ENCODE measurements at places on chromosomes 13 and 19.
A peak's percentile ranks its signal among the peaks of the same experiment; 100 is the strongest.

DNA sequence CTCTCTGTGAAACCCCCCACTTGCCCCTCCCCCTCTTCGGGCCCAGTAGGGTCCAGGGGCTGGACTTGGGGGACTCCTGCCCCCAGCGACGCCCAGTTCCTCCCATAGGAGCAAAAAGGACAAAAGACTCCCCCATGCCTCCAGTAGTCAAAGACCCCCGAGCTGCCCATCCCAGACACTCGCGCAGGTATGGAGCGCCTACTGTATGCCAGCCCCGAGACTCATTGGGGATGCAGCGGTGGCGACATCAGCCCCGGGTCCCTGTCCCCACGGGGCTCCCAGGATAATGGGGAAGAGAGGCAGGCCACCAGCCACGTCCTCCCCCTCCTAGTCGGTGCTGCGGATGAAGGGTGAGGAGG, 18.3 kb upstream of the ZNRF4 start:
- DNase-seq = no peak

GRCh38 chr19:54136086-54136863, 1.3 kb upstream of the CNOT3 start:
- DNase-seq = no peak

- DNase-seq = no peak
Observed at GRCh38 chr19:48928164-48929025, 5.1 kb upstream of the DHDH start.

GRCh38 chr13:113069861-113070805, 35.5 kb upstream of the F7 start:
- DNase-seq = no peak

GRCh38 chr13:30845297-30846214, 60.5 kb upstream of the MEDAG start:
- DNase-seq = no peak

- DNase-seq = peak; percentile 100
Observed at GRCh38 chr19:39403331-39404312, 3.0 kb upstream of the ZFP36 start.

DNA sequence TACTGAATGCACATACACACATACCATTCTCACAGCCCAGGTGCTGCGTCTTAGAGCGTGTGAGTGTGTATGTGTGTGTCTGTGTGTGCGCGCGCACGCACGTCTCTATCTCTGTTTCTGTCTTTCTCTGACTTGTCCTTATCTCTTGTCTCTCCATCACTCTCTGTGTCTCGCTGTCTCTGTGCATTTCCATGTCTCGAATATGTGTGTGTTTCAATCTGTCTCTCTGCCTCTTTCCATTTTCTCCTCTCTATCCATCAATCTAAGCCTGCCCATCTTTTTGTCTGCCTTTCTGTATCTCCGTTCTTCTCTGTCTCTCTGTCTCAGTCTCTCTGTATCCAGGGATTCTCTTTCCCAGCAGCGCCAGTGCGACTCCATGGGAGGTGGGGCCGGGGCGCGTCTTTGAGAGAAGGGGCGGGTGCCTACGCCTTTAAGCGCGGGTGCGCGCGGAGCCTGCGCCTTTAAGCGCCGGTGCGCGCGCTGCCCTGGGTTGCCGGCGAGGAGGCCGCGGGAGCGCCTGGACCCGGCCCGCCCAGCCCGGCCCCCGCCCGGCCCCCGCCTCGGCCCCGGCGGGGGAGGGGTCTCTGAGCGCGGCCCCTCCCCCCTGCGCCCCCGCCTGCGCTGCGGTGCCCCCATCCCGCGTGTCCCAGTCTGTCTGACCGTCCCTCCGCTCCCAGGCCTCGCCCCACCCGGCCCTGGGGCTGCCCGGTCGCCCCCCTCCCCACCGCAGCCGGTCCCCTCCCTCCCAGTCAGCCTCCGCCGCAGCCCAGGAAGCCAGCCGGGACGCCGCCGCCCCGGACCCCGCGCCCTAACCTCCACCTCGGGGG, at the start of gene LRFN3:
TSS of gene LRFN3 (plus strand) at position 464 of the 827 bp plus-strand sequence. CDS start 3,052 bp downstream, outside the sequence.
- DNase-seq = peak; percentile 65

- DNase-seq = peak; percentile 46
Observed at GRCh38 chr19:38793177-38793576, 4.2 kb downstream of the LGALS7B start.

DNA sequence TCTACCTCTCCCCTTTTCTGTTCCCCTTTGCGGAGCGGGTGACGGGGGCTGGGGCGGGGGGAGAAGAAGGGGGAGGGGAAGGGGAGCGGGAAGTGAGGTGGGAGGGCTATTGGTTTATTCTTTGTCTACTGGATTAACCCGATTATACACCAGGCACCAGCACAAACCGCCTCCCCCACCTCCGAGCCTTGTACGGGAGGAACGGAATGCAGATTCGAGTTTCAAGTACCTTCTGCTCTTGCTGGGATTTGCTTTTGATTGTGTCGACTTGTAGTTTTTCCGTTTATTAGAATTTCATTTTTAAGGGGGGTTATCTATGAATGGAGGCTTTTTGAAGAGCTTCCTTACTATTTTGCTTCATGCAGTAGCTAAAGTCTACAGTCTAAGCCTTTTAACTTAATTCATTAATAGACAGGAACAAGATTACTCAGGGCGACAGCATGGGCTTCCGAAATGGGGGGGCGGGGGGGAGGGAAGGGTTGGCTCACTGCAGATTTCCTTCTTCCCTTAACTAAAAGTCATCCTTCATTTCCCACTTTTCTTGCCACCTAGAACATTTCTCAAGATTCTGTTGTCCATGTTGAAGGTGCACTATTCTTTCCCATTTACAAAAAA, 937 bp upstream of the SPRY2 start:
- DNase-seq = no peak

DNA sequence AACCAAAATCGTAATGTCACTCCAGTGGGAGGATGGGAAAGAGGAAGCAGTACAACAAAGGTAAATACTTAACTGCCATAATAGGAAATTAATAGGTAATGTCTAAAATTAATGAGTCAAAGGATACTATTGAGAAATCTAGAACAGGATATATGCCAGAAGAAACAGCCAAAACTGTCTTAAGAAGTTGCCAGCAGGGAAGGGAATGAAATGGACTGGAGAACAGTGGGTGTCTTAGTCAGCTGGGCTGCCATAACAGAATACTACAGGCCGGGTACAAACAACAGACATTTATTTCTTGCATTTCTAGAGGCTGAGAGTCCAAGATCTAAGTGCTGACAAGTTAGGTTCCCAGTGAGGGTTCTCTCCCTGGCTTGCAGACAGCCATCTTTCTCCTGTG, 40.3 kb upstream of the IPO5 start:
- DNase-seq = no peak

DNA sequence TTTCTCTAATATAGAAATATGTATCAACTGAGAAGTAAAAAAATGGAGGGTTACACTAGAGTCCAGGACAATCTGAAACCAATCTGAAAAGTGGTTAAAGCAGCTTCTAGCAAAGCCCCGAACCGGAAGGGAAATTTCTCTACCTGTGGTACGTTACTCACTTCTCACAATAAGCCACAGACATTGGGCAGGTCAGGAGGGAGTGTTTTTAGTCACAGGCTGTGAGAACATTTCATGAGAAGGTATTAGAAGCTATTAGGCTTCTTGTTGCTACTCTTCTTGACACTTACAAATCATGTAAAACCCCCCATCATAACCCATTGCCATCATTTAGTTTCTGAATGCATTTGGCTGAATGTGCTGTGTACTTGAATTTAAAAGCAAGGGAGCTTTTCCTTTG, 120.9 kb downstream of the NUFIP1 start:
- DNase-seq = no peak

GRCh38 chr19:50047671-50048070, 21.9 kb downstream of the ZNF473 start:
- peak; percentile 28 for DNase-seq

DNA sequence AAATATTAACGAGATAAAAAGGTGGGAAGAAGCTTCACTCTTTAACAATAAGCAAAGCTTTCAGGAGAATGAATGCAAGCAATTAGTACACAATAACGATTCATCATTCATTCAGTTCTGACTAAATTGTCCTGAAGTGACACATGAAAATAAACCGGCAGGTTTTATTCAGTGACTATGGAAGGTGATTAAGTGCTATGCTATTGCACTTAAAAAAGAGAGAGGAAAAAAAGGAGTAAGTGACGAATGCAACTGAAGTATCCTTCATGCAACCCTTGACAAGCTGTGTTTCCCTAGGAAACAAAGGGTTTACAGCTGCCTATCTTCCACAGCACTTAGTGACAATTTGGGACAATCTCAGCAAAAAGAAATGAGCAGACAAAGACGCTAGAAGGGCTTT, 1.4 kb downstream of the LIG4 start:
- no peak for DNase-seq

GRCh38 chr19:29454109-29454508, 71.7 kb upstream of the VSTM2B start:
- DNase-seq = no peak

GRCh38 chr19:49217382-49217781, 59.8 kb downstream of the TRPM4 start:
- no peak for DNase-seq

- peak; percentile 20 for DNase-seq
Observed at GRCh38 chr13:74623761-74624160, 489.6 kb upstream of the KLF12 start.

DNA sequence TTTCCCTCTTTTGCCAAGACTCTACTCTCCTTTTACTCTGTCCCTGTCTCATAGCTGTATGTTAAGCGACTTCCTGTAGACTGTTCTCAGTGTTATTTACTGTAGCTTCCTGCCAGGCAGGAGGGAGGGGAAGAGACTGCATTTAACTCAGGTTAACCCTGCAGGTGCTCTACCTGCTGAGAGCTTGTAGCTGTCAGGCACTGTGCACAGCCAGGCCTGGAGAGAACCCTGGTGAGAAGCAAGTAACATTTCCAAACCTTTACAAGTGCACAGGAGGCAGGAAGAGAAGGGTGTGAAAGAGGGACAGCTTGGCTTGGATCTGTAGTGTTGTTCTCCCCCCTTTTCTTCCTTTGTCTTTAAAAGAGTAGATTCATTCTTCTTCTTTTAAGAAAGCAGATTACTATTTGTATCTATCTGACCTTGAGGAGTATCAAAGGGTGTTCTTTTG, 167.1 kb downstream of the LMO7 start:
- no peak for DNase-seq

DNA sequence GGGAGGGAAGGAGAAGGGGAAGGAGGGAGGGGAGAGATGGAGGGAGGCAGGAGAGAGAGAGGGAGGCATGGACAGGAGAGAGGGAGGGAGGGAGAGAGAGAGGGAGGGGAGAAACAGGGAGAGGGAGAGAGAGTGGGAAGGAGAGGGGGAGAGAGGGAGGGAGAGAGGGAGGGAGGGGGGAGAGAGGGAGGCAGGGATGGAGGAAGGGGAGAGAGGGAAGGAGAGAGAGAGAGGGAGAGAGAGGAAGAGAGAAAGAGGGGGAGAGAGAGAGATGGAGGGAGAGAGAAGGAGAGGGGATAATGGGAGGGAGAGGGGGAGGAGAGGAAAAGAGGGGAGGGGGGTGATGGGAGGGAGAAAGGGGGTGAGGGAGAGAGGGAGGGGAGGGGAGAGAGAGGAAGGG, 86.8 kb upstream of the VSTM2B start:
- DNase-seq = no peak

All from fibroblast of upper back skin (primary cell).